SW480 (cell line): ENCODE measurements at places on chromosomes 16 and 17.

- DNase-seq: no peak
Observed at GRCh38 chr17:80446645-80447405, 29.6 kb downstream of the NPTX1 start.

GRCh38 chr16:68478526-68479250, 30.4 kb upstream of the SMPD3 start:
- DNase-seq: no peak

DNA sequence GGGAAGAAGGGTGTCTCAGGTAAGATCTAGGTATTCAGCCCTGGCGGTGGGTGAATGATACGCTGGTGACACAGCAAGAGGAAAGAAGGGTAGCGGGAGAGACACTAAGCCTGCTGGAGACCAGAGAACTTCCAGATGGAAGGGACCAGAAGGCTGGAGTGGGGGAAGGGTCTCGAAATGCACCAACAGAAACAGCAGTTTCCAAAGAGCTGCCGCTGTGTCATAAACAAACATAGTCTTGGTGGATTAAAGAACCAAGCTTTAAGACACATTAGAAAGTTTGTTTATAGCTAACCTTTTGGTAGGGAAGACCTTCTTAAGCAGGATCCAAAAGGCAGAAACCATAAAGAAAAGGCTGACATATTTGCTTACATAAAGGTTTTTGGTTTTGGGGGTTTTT, 20.9 kb downstream of the TRPV3 start:
- DNase-seq: no peak

GRCh38 chr17:2025622-2026309, 632 bp upstream of the RTN4RL1 start:
- DNase-seq: peak; percentile 75

DNA sequence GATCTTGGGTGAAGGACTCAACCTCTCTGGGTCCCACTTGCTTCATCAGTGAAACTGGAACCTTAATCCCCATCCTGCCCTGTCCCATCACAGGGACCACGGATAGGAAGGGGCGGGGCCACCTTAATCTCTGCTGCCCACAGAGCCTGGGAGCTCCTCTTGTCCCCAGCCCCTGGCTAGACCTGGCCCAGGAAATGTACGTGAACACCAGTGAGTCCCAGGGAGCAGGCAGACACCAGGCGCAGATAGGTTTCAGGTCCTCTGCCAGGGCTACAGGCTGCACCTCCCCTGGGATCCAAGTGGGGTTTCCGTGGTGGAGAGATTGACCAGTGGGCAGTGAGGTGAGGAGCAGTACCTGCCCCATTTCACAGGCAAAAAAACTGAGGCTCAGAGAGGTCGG, 21.0 kb downstream of the RAB11FIP4 start:
- no peak for DNase-seq
